EL (cell line): ENCODE measurements at places on chromosomes 16 and 17.

GRCh38 chr16:85103114-85104079, 8.9 kb downstream of the CIBAR2 start:
- DNase-seq, result no peak

- peak; percentile 93 for DNase-seq
Observed at GRCh38 chr17:4329838-4330237, 36.6 kb downstream of the UBE2G1 start.

GRCh38 chr16:68454920-68455435, 6.7 kb upstream of the SMPD3 start:
- DNase-seq, result no peak

GRCh38 chr17:1956134-1956533, 69.0 kb downstream of the RTN4RL1 start:
- no peak for DNase-seq

- DNase-seq, result no peak
Observed at GRCh38 chr17:1762233-1762900, 507 bp downstream of the SERPINF1 start.

GRCh38 chr17:3335876-3336275, 37.7 kb upstream of the OR3A1 start:
- DNase-seq, result no peak

GRCh38 chr17:27378482-27379175, 77.6 kb upstream of the KSR1 start:
- no peak for DNase-seq

GRCh38 chr17:55334881-55335540, 70.3 kb downstream of the HLF start:
- DNase-seq, result no peak

DNA sequence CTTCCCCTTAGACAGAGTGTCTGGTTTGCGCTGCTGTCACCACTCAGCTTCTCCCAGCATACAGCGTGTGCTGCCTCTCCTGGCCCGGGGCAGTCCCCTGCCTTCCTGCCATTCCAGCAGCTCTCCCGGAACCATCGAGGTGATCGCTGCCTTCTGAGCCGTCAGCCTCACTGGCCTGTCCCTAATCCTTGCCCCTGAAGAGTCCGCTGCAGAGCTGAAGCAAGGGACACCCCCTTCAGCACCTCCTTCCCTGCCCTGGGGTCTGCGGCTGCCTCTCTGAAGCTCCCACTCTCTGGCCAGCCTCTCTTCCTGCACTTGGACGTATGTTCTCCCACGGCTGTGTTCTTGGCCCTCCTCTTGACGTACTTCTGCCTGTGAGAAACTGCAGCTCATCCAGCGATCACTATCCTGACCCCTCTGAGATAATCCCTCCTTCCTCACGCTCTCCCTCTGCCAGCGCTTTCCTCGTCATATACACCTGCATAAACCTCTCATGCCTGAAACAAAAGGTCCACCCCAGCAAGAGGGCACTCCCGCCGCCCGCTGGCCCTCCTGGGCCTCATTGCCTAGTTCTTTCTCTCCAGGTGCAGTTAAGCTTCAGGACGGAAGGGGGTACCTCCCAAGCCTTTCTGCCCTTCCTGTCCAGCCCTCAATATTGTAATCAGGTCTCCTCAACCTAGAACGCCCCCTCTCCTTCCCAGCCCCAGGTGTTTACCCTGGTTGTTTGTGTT, 220.6 kb upstream of the CHMP6 start:
- no peak for DNase-seq

DNA sequence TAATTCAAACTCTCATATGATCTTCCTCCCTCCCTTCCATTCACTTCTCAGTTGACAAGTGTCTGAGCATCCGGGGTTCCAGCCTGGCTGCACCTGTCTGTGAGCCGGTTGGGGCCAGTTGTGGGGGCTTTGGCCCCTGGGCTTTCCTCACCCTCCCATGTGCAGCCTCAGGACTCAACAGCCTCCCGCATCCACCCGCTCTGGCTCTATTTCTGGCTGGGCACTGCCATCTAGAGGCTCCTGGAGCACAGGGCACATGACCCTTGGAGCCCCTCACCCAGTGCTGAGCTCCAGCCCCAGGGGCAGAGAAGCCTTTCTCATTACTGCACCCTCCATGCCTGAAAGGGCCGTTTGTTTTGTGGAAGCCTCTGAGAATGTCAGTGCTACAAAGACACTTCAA, 43.3 kb downstream of the HAPSTR1 start:
- peak; percentile 56 for DNase-seq

- DNase-seq, result peak; percentile 46
Observed at GRCh38 chr17:50346313-50347116, 589 bp downstream of the XYLT2 start.

GRCh38 chr17:29726715-29727252, 104.1 kb upstream of the CORO6 start:
- DNase-seq, result peak; percentile 51

DNA sequence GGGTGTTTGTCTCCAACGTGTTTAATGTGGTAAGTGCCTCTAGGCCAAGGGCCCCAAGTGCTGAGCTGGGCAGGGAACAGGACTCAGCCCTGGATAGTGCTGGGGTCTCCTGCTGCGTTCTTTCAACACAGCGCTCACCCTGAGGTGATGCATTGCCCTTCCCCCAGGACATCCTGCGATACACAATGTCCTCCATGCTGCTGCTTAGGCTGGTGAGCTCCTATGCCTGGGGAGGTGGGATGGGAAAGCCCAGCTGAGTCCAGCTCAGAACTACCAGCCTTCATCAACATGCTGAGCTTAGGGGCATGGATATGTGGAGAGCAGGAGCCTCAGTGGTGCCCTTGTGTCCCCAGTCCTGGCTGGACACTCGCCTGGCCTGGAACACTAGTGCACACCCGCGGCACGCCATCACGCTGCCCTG, 563 bp downstream of the ZACN start:
- no peak for DNase-seq

GRCh38 chr17:15398736-15399331, 57.4 kb upstream of the TEKT3 start:
- peak; percentile 80 for DNase-seq

DNA sequence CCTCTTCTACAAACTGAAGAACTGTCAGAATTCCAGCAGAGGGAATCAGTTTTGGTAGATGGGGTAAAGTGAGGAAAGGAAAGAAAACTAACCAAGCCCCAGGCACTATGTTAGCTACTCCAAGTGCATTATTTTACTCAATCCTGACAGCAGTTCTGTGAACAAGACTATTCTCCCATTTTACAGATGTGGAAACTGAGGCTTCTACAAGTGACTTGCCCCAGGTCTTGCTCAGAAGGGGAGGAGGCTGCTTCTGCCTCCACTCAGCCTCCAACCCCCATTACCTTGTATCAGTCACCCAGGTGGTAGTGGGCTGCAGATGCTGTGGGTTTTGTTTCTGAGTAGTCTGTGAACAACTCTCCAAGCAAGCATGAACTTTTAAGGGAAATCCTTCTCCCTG, 315.2 kb upstream of the MAF start:
- no peak for DNase-seq

- DNase-seq, result no peak
Observed at GRCh38 chr17:67049025-67049739, 4.8 kb downstream of the CACNG1 start.

GRCh38 chr17:8119581-8120519, 1.5 kb upstream of the ALOXE3 start:
- peak; percentile 93 for DNase-seq

GRCh38 chr16:64238571-64238970, 883.3 kb downstream of the CDH11 start:
- DNase-seq, result peak; percentile 64

- DNase-seq, result peak; percentile 73
Observed at GRCh38 chr16:85204242-85205010, 92.2 kb upstream of the CIBAR2 start.

DNA sequence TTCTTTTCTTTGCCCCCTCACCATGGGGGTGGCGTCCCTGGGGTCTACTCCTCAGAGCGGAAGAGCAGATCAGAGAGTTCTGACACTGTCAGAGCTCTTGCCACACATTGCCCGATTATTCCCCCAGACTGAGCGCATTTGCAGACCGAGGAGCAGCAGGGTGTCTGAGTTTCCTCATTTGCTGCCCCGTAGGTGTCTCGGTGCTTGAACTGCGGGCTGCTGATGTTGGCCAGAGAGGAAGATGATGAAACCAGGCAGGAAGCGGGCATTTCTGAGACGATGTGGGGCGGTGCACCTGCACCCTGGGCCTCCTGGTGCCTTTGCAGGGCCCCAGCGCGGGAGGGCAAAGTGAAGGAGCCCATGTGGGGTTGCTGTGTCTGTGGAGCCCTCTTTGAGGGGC, 55.2 kb downstream of the ARSG start:
- no peak for DNase-seq
